ENCODE measurements at places on chromosomes 7 and 10.

DNA sequence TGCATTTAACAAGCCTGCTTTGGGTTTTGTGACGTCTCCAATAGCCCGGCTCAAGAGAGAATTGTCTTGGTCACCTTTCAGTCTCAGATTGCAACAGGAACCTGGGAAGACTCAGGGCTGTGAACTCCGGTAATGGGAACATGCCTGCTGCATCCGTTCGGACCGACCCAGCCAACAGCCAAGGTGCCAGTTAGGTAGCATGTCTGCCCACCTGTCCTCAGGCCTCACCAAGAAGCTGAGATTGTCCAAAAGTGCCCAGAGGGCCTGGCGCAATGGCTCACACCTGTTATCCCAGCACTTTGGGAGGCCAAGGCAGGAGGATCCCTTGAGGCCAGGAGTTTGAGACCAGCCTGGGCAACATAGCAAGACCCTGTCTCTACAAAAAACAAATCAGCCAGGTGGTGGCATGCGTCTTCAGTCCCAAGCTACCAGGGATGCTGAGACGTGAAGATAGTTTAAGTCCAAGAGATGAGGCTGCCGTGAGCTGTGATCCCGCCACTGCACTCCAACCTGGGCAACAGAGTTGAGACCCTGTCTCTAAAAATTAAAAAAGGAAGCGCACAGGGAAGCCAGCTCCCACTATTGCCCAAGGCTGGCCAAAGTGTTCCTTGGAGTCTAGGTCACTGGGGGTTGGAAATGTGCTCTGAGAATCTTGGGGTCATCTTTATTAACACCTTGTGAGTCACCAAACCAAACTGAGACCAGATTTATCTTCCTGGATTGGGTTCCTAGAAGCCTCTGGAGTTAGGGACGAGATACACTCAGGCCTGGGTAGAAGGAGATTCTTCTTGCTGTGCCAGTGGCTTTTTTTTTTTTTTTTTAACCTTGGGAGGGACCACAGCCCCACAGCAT is 26.9 kb downstream of the BAG3 start:
- no peak for DNase-seq

GRCh38 chr7:135375908-135376699 is 133.8 kb downstream of the CNOT4 start:
- no peak for DNase-seq

DNA sequence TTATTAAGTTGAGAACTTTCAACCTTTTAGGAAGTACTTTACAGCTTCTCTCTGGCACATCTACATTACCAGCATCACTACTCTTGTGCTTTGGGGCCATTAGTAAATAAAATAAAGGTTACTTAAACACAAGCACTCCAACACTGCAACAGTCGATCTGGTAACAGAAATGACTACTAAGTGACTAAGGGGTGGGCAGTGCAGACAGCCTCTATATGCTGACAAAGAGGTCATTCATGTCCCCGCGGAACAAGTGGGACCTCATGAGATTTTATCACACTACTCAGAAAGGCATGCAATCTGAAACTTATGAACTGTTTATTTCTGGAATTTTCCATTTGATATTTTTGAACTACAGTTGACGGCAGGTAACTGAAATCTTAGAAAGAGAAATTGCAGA is 111.3 kb upstream of the DNAJB12 start:
- DNase-seq = no peak

DNA sequence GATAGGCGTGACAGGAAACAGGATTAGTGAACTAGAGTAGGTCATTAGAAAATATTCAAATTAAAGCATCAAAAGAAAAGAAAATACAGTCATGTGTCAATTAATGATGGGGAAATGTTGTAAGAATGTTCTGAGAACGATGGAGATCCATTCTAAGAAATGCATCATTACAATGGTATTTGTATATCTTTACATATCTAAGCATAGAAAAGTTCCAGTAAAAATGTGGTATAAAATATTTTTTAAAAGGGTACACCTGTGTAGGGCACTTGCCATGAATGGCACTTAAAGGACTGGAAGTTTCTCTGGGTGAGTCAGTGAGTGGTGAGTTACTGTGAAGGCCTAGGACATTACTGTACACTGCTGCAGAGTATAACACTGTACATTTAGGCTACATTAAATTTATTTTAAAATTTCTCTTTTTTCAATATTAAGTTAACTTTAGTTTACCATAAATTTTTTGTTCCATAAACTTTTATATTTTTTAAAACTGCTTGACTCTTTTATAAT is 282.5 kb downstream of the BMPER start:
- no peak for DNase-seq

DNA sequence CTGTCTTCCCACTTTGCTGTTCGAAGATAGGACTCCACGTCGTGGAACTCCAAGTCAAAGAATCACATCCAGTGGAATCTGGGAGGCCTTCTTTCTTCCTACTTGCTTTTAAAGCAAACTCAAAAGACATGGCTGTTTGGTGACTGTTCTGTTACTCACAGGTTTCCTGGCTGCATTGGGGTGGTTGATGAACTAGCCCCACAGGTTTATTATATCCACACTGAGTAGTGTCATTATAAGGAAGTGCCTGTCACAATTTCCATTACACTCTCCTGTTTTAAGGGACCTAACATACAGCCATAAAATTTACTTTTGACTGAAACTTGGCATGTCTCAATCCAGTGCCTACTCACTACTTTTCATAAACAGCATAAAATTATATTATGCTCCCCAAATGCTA is 287.3 kb upstream of the SP4 start:
- no peak for DNase-seq

GRCh38 chr10:59808896-59809643 is 55.8 kb upstream of the MRLN start:
- no peak for DNase-seq

GRCh38 chr7:16754856-16755317 is 1.3 kb downstream of the TSPAN13 start:
- DNase-seq = no peak

- no peak for DNase-seq
These were observed 38.3 kb upstream of the KLHL7 start for GRCh38 chr7:23067271-23067670.

DNA sequence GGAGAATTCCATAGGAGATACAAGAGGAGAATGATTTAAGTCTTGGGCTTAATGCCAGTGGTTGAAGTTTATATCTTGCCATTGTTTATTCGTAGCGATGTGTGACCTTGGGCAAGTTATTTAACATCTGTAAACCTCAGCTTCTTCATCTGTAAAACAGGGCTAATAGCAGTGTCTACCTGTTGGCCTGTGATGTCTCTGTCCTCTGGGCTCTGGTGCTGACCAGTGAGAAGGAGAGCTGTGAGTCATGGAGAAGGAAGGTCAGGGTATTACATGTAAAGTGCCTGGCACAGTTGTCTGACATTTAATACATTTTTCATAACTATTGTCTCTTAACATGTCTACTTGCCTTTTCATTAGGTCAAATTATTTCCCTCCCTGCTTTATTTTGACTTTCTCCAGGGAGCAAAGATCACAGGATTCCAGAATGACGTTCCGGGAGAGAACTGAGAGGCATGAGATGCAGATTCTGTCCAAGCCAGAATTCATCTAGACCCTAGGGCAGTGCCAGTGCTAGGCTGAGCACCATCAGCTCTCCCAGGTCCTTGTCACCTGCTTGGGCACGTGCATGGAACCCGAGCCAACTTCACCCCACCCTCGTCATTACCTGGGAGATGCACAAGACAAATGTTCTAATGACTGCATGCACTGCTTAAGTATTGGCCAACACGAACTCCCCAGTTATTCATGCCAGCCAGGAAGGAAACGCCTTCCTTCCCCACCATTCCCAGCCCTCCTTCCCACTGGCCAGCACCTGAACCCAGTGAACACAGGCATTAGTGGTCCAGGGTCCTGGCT is 187.9 kb downstream of the DPY19L1 start:
- no peak for DNase-seq

DNA sequence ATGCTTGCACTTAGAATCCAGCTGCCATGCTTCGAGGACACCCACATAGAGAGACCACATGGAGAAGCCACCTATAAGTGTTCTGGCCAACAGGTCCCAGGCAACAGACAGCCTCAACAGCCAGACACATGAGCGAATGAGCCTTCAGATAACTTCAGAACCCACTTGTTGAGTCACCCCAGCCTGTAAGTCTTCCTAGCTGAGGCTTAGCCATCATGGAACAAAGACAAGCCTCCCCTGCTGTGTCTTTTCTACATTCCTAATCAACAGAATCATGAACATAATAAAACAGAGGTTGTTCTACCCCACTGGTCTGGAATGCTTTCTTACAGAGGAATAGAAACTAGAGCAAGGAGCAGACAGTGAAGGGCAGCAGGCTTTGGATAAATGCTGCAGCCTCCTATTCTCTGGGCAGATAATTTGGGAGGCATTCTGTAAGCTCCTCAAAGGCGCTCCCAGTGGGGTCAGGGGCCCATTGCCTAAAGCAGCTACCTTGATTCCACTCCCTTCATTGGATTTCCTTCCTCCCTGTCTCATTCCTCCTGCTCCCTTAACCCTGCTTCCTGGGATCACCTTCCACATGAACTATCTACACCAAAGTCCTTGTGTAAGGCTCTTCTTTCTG is 4.6 kb downstream of the TLL2 start:
- DNase-seq = no peak

DNA sequence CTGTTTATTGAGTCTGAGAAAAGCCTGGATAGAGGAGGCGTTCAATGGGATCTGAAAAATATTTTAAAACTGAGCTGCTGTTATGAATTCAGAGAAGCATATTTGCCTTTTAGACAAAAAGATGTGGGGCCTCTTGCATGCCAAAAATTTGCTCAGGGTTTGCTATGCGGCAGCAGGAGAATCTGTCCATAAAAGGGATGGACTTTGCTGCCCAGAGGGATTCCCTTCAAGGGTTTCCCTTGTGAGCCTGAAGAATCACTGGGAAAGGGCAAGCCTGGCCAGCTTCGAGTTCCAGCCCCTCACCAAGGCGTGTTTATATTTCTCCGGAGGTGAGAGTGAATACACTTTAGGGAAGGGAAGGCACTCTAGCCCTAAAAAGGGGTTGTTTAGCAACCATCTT is 55.5 kb upstream of the CALD1 start:
- no peak for DNase-seq

- no peak for DNase-seq
These were observed 35.5 kb upstream of the KDM7A start for GRCh38 chr7:140212100-140212881.

DNA sequence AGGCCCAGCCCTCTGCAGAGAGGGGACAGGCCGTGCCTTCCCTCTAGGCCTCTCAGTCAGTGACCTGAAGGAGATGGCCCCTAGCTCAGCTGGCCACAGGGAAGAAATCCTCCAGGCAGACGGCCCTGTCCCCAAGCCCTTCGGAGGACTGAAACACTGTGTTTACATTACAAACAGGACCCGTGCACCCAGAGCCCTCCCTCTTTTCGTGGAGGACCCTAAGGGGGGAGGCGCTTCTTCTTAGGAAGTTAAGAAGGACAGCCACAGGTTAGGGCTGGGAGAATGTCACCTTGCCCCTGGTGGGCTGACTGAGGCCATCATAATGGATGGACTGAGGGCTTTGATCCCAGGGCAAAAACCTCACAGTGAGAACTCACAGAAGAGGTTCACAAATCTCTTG is 154.9 kb downstream of the SLIT1 start:
- DNase-seq = no peak

GRCh38 chr10:97854743-97855142 is 5.1 kb downstream of the GOLGA7B start:
- no peak for DNase-seq

DNA sequence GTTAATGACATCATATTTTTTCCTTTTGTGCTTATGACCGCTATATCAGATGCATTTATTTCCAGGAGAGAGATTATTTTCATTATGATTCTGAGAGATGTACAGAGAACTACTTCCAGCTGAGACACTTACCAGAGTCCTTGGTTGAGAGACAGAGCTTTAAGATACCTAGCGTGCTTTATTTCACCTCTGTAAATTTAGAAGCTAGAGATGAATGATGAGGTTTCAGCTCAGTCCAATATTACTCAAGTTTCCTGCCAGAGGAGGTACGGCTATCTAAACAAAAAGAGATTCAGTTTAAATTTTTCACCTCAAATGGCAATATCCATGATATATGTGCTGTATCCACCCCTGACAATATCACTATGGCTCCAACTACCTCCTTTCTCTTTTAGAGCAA is 182.6 kb upstream of the FAM3C start:
- DNase-seq = no peak

GRCh38 chr10:110226926-110227641 is 19.7 kb downstream of the MXI1 start:
- no peak for DNase-seq

DNA sequence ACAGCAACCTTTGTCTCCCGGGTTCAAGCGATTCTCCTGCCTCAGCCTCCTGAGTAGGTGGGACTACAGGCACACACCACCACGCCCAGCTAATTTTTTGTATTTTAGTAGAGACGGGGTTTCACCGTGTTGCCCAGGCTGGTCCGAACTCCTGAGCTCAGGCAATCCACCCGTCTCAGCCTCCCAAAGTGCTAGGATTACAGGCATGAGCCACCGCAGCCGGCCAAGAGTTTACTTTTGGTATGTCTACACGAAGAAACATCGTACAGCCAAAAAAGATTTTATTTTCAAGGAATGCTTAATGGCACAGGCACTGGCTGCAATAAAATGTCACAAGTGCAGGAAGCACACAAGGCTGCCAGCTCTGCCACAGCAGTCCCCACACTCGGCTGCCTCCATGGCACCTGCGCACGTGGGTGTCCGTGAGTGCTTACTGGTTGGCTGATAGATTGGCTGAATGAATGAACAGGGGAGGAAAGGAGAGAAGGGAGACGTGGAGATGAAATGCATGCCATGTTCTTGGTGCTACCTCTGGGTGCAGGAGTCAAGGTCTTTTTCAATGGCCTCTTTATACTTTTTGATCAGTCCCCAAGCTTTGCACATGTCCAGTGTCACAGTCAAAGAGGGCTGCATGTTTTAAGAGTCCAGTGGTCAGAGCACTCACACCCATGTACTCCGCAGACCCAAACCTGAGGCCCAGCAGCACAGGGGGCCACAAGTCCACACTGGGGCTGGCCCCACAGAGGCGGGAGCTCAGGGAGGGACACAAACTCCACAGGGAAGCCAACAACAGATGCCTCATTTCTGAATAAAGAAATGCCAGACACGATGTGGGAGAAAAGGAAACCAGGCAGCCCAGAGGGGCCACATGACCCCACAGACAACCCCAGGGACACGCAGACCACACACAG is 198.2 kb downstream of the MAD1L1 start:
- DNase-seq = no peak

DNA sequence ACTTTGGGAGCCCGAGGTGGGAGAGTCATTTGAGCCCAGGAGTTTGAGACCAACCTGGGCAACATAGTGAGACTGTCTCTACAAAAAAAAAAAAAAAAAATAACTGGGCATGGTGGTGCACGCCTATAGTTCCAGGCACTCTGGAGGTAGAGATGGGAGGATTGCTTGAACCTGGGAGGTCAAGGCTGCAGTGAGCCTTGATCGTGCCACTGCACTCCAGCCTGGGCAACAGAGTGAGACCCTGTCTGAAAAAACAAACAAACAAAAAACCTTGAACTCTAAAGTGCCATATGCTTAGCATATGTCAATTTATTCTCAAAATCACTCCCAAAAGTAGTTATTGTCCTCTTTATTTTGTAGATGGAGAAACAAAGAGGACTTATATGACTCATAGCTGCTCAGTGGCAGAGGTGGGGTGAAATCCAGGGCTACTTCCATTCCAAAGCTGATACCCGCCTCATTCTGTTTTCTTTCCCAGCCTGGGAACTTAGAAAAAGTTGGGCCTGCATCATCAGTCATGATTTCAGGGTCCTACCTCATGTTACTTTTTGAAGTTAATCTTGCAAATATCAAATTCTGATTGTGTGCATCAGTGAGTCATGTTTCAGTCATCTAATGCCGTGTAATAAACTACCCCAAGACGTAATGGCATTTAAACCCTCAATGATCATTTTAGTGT is 13.3 kb downstream of the DHTKD1 start:
- no peak for DNase-seq

Measured in AG09319 (cell line).